ENCODE measurements at places on chromosomes 12 and 14. TPM values are rescaled to one million over a fixed set of nuclear protein-coding genes. Genes with fewer than 3 reads are reported as not detected.

DNA sequence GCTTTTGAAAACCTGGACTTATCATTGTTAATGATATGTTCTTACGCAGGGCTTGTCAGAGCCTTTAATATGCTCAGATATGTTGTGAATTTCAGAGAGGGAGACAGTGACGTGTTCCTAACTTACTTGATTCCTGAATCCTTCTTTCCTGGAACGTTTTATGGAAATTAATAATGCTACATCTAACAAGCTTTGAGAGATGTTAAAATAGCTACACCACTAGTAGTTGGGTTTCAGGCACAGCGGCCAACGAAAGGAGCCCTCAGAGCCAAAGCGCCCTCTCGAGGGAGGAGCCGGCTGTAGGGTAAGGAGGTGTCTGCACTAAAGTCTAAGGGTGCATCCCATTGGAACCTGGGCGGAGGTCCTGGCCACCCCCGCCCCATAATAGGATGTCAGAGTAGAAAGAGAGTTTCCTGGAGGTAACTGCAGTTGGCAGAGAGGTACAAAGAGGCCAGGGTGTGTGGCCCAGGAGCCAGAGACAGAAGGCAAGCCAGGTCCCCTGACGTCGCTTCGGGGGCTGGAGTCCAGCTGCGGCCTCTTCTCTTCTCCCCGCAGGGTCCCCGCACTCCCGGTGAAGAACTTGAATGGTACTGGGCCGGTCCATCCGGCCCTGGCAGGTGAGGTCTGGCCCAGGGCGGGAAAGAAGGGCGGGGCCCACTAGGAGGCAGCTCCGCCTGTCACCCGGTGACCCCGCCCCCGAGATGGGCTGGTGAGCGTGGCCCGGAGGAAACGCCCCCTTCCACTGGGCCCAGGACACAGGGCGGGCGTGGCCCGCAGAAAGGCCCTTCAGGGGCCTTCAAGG, 36.3 kb downstream of the DTX1 start:
- H3K27ac ChIP-seq: no peak overlapping the region
- no peaks in the 10 kb centered on the region for H3K4me1 ChIP-seq
- no peak overlapping the region for H3K4me3 ChIP-seq
- H3K27me3 ChIP-seq: no peaks in the 10 kb centered on the region
- no peaks in the 10 kb centered on the region for H3K36me3 ChIP-seq

The KCNC2 gene
- not detected for total RNA-seq

DNA sequence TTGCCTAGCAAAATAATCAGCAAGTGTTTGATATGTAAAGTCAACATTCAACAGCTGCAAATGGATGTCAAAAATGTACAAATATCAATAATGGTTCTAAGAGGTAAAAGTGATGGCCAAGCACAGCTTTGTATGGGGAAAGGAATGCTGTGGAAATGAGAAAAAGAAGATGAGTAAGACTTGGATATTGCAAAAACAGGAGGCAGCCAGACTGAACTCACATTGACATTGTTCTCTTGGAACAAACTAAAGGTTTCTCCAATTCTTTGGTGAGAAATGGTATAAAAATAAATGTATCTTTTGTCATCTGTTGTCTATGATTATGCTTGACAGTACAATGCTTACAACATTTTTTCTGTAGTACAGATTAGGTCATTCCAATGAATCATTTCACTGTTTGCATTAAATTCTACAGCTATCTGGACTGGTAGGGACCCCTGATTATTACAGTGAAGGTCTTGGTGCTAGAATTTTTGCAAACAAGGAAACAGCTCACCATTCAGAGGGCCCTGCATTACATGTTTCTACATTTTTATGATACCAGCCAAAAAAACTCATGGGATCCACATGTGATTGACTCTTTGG, 465.7 kb downstream of the NOVA1 start:
- no peak overlapping the region for H3K4me3 ChIP-seq
- no peak for DNase-seq
- H3K27ac ChIP-seq: no peak overlapping the region
- H3K4me1 ChIP-seq: no peaks in the 10 kb centered on the region
- no peaks in the 10 kb centered on the region for H3K36me3 ChIP-seq

- no peak for DNase-seq
- H3K4me3 ChIP-seq: no peak overlapping the region
- peaks cover 5% of the 10 kb centered on the region for H3K36me3 ChIP-seq
- no peaks in the 10 kb centered on the region for H3K27me3 ChIP-seq
These were observed 82.9 kb upstream of the DYNC1H1 start for GRCh38 chr14:101881426-101881825.

DNA sequence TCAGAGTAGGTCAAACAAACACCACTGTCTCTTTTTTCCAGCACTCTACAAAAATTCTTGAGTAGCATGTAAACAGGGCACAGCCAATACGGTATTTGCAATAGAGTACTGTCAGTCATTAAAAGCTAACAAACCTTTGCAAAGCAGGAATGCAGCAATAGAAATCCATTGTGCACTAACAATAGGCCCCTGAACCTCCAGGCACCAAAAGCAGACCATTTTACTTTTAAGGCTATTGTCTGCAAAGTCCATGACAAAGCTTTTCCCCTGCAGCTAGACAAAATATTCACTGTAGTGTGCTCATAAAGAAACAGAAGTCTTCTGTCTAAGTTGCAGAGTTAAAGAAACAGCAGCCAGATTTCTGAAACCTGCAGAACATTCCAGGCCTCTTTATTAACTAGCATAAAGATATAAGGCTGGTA, 191.9 kb downstream of the SOX5 start:
- no peak overlapping the region for H3K4me3 ChIP-seq
- DNase-seq: no peak
- H3K4me1 ChIP-seq: no peaks in the 10 kb centered on the region
- no peak overlapping the region for H3K27ac ChIP-seq

DNA sequence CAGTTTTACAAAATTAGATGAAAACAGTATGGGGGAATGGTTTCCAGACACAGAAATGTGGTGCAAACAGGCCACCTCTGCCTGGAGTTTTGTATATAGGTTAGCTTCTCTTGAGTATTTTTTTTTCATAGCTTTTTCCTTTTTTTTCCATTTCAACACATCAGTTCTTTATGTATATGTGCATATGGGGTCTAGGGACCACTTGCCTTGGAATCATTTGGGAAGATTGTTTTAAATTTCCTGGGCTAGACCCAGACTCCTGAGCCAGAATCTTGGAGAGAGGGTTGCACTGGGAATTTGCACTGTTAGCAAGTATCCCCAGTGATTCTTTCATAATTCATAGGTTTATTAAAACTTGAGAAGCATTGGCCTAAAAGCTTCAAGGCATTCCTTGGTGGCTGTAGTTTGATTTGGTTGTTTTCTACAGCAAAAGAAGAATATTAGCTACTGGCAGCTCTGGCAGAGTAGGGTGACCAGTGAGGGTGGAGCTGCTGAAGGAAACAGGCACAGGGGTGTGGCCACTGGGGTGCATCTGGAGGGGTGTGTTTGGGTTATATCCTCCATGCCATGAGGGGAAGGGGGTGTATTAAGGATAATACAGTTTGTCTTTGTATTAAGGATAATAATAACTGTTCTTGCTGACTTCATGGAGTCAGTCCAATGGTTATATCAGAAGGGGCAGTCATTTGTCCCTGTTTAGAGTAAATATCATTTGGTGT, 22.8 kb downstream of the PPP1R36 start:
- no peaks in the 10 kb centered on the region for H3K4me1 ChIP-seq
- H3K36me3 ChIP-seq: no peaks in the 10 kb centered on the region
- H3K4me3 ChIP-seq: no peak overlapping the region
- DNase-seq: no peak

The TC2N gene
- total RNA-seq: 284 TPM

The PTHLH gene
- total RNA-seq: 7.1 TPM

- H3K36me3 ChIP-seq: no peaks in the 10 kb centered on the region
- no peaks in the 10 kb centered on the region for H3K27me3 ChIP-seq
- H3K4me3 ChIP-seq: no peak overlapping the region
- DNase-seq: no peak
These were observed 47.7 kb downstream of the NOPCHAP1 start for GRCh38 chr12:105033851-105034250.

The TAS2R50 gene
- total RNA-seq: 3.3 TPM

The COA8 gene
- 27.6 TPM for total RNA-seq

- H3K4me1 ChIP-seq: no peaks in the 10 kb centered on the region
- H3K4me3 ChIP-seq: no peak overlapping the region
- H3K27me3 ChIP-seq: no peaks in the 10 kb centered on the region
- no peak overlapping the region for H3K27ac ChIP-seq
- H3K36me3 ChIP-seq: no peaks in the 10 kb centered on the region
These were observed 299.0 kb upstream of the FOXG1 start for GRCh38 chr14:28467611-28468010.

DNA sequence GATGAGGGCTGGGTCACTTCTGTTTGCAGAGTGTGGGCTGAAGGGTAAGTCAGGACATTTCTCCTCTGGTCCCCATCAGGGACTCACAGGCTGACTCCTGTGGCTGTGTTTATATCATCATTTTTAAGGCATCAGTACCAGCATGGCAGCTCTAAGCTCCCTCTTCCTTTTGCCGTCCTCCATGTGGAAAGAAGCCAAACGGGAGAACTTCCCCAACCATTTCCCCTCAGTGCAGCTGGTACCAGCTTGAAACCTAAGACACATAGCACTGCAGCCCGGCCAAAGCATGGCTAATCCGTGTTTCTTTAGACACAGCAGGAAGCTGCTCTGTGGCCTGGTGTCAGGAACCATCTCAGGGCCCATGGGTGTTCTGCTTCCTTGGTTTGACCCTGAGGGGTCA, 31.9 kb upstream of the ATP2A2 start:
- H3K27me3 ChIP-seq: no peaks in the 10 kb centered on the region
- no peak overlapping the region for H3K4me3 ChIP-seq
- H3K27ac ChIP-seq: peak overlapping the region; percentile 45
- peaks cover 2% of the 10 kb centered on the region for H3K4me1 ChIP-seq

DNA sequence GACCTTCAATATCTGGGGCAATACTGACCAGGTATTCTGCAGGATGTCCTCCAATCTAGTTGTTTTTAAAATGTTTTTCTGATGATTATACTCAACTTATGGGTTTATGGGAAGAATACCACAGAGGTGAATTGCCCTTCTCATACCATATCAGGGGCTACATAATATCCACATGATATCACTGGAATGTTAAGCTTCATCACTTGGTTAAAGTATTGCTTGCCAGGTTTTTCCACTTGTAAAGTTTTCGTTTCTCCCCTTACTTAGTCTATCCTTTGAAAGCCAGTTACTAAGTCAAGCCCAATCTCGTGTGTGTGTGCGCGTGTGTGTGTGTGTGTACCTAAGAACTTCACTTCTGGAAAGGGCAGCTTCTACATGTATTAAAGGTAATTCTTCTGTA, 980.9 kb upstream of the FBXO33 start:
- H3K27me3 ChIP-seq: no peaks in the 10 kb centered on the region
- H3K27ac ChIP-seq: no peak overlapping the region

DNA sequence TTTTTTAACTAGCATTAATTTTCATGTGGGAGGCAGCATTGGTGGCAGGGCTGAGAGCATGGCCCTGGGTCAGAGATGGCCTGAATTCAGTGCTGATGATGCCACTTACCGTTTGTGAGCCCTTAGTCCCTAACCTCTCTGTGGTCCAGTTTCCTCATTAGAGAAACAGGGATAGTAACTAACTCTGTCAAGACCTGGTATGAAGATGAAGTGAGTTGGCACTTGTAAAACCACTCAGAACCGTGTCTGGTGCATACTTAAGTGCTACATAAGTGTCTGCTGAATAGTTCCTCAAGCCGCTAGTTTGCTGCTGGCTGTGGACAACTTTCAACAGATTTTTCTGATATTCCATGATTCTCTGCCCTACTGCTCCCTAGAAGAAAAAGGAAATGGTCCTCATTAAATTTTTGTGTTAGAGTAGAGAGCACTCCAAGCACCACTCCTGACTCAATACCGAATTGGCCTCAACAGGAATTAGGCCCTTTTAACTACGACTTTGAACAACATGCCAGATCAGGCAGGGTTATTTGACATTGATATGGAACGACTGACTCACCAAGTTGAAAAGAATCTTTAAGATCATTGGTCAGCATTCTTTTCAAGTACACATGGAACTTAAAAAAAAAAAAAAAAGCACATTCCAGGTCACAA, 250.2 kb downstream of the ANO2 start:
- no peak for DNase-seq
- no peaks in the 10 kb centered on the region for H3K4me1 ChIP-seq
- H3K27me3 ChIP-seq: no peaks in the 10 kb centered on the region

DNA sequence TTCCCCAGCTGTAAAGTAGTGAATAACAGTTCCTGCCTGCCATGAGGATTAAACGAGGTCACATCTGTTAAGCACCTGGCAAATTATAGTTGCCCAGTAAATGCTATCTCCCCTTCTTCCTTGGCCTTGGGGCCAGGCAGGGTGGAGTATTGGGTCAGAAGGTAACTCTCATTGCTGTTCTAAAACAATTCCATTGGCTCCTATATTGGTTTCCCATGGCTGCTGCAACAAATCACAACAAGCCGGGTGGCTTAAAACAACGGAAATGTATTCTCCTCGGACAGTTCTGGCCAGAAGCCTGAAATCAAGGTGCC, 31.9 kb downstream of the MMAB start:
- DNase-seq: no peak
- no peak overlapping the region for H3K27ac ChIP-seq
- no peaks in the 10 kb centered on the region for H3K36me3 ChIP-seq
- H3K4me3 ChIP-seq: no peak overlapping the region
- H3K27me3 ChIP-seq: no peaks in the 10 kb centered on the region

The GYS2 gene
- total RNA-seq: 0.15 TPM

The ADGRD1 gene
- 59.2 TPM for total RNA-seq

The ASCL1 gene
- total RNA-seq: not detected

DNA sequence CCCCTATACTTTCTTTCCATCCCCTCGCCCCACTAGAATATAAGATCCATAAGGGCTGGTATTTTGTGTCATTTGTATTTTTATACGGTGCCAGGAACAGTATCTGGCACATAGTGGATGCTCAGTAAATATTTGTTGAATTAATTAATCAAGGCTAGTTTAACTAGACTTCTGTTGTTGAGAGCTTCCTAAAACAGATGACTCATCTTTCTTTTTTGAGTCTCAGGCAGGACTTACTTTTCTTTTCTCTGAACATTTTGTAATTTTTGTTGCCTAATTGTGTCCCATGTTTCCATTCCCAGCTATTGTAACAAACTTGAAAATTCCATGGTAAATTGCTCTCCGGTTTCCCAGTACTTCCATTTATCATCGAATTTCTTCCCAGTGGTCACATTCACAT, 16.7 kb downstream of the STK38L start:
- DNase-seq: no peak
- peak overlapping the region; percentile 87 for H3K27ac ChIP-seq
- H3K4me3 ChIP-seq: peak overlapping the region; percentile 26
- peaks cover 9% of the 10 kb centered on the region for H3K4me1 ChIP-seq
- H3K36me3 ChIP-seq: no peaks in the 10 kb centered on the region

DNA sequence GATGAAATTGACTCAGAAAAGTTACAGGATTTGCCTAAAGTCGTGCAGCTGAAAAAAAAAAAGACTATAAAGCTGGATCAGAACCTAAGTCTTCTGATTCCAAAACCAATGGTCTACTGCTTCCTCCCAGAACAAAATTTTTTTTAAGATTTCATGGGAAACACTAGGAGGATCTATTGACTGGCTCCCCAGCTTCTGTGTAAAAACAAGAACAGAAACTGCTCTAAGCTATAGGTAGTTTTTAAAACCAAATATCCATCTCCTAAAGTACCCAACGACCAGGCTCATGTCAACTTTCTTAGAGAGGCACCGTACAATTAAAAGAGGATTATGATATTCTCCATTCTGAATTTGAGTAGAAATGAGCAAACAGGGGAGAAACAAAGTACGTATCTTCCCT, 9.4 kb downstream of the FMNL3 start:
- H3K4me1 ChIP-seq: no peaks in the 10 kb centered on the region
- H3K36me3 ChIP-seq: no peaks in the 10 kb centered on the region
- H3K4me3 ChIP-seq: no peak overlapping the region

The TAS2R13 gene
- 3.2 TPM for total RNA-seq

The PPM1A gene
- total RNA-seq: 63.7 TPM

GRCh38 chr14:60101786-60102185, 10.1 kb downstream of the PCNX4 start:
- no peaks in the 10 kb centered on the region for H3K27me3 ChIP-seq
- no peak overlapping the region for H3K27ac ChIP-seq
- H3K4me3 ChIP-seq: no peak overlapping the region
- no peaks in the 10 kb centered on the region for H3K36me3 ChIP-seq
- no peaks in the 10 kb centered on the region for H3K4me1 ChIP-seq

The CLEC4C gene
- total RNA-seq: not detected
